ENCODE measurements at places on chromosomes 5 and 9. TPM values are rescaled to one million over a fixed set of nuclear protein-coding genes. Genes with fewer than 3 reads are reported as not detected.

- no peaks in the 10 kb centered on the region for H3K4me1 ChIP-seq
- no peaks in the 10 kb centered on the region for H3K27me3 ChIP-seq
- no peak overlapping the region for H3K4me3 ChIP-seq
- H3K27ac ChIP-seq: no peak overlapping the region
These were observed 638.3 kb downstream of the HTR1A start for GRCh38 chr5:63323926-63324325.

- H3K4me1 ChIP-seq: peaks cover 44% of the 10 kb centered on the region
- H3K27ac ChIP-seq: no peak overlapping the region
- no peak overlapping the region for H3K4me3 ChIP-seq
- no peak for DNase-seq
- H3K36me3 ChIP-seq: peaks cover 6% of the 10 kb centered on the region
These were observed 9.7 kb downstream of the RGMB start for GRCh38 chr5:98783051-98783649.

GRCh38 chr5:95734187-95734586 is 3.1 kb downstream of the RHOBTB3 start:
- H3K27me3 ChIP-seq: no peaks in the 10 kb centered on the region
- H3K36me3 ChIP-seq: peaks cover 11% of the 10 kb centered on the region
- peak overlapping the region; percentile 91 for H3K27ac ChIP-seq
- peak overlapping the region; percentile 20 for H3K4me3 ChIP-seq
- DNase-seq: no peak

- H3K27me3 ChIP-seq: no peaks in the 10 kb centered on the region
- peaks cover 53% of the 10 kb centered on the region for H3K4me1 ChIP-seq
- H3K4me3 ChIP-seq: no peak overlapping the region
- H3K27ac ChIP-seq: peak overlapping the region; percentile 62
- no peaks in the 10 kb centered on the region for H3K36me3 ChIP-seq
These were observed 76.6 kb downstream of the ACTBL2 start for GRCh38 chr5:57405984-57406383.

DNA sequence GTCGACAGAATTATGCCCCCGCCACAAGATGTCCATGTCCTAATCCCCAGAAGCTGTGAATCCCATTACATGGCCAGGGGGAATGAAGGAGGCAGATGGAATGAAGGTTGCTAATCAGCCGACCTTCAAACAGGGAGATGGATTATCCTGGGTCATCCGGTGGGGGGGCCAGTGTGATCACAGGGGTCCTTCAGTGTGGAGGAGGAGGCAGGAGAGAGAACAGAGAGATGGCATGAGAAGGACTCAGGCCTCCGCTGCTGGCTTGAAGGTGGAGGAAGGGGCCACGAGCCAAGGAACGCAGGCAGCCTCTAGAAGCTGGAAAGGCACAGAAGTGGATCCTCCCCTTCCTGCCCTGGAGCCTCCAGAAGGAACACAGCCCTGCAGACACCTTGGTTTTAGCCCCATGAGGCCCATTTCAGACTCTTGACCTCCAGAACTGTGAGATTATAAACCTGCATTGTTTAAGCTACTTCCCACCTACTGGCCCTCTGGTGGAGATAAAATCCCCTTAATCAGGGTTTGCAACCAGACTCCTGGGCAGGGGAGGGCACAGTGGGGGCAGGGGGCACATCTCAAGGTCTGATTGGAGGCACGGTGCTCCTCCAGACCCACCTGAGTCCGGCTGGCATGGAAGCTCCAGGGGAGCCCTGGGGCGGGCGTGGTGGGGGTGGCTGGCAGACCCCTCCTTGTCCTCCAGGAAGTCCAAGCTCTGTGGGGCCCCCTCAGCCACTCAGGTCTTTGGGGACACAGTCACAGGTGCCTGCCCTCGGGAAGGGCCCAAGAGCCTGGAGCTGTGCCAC is 13.8 kb downstream of the PTGES2 start:
- H3K4me3 ChIP-seq: no peak overlapping the region
- H3K36me3 ChIP-seq: peaks cover 19% of the 10 kb centered on the region
- no peak for DNase-seq
- H3K27ac ChIP-seq: no peak overlapping the region
- no peaks in the 10 kb centered on the region for H3K27me3 ChIP-seq

- no peaks in the 10 kb centered on the region for H3K36me3 ChIP-seq
- H3K27ac ChIP-seq: no peak overlapping the region
- H3K4me3 ChIP-seq: no peak overlapping the region
- peaks cover 10% of the 10 kb centered on the region for H3K27me3 ChIP-seq
- peaks cover 4% of the 10 kb centered on the region for H3K4me1 ChIP-seq
These were observed 16.6 kb downstream of the KCNT1 start for GRCh38 chr9:135718616-135719015.

DNA sequence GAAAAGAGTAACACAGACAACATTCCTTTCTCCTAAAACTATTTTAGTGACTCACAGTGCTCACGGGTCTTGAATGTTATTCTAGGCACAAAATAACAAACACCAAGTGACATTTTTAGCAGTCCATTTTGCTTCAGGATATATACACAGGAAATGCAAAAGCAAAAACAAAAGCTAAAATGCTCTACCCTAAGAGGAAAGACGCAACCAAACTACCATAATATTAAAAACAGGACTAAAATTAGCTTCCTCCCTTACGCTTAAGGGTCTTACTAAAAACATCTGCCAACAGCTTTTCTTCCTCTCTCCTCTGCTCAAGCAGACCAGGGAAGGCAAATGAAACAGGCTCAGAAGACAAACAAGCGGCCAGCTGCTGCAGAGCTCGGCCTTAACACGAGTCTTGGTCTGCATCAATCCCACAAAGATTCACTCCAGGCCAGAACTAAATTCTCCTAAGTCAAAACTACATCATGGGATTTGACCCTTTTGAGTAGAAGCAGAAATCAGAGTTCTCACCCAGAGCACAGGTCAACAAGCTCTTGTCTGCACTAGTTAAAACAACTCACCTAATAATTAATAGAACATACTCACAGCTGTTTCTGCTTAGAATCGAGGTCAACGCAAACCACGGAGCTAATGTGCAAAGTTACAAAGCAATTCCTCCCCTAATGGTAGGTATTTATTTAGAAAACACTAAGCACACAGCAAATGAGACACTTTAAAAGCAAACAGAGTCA is 62.3 kb downstream of the RAPGEF1 start:
- DNase-seq: peak; percentile 55
- no peaks in the 10 kb centered on the region for H3K36me3 ChIP-seq
- peak overlapping the region; percentile 90 for H3K27ac ChIP-seq
- no peaks in the 10 kb centered on the region for H3K4me1 ChIP-seq

GRCh38 chr9:71916834-71917534 is 5.5 kb downstream of the C9orf85 start:
- no peak overlapping the region for H3K27ac ChIP-seq
- no peak overlapping the region for H3K4me3 ChIP-seq
- no peaks in the 10 kb centered on the region for H3K27me3 ChIP-seq
- DNase-seq: no peak
- H3K4me1 ChIP-seq: peaks cover 11% of the 10 kb centered on the region

DNA sequence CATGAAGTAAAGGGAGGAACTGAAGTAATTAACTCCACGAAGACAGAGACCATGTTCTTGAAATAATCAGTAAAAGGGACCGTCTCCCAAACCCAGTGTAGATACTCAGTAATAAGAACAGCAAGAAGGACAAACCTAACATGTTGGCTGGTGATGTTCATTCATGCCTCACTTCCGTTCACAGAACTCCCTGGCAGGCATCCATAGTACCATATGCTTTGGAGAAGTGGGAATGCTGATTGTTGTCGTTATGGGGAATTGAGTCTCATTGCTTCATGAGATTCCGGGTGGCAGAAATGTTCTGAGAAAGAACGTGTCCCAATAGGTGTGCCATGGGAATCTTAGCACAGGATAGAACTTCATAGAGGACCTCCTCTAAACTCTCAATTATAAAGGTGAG is 452.3 kb downstream of the ZSWIM6 start:
- H3K4me3 ChIP-seq: no peak overlapping the region
- no peaks in the 10 kb centered on the region for H3K4me1 ChIP-seq
- no peaks in the 10 kb centered on the region for H3K36me3 ChIP-seq
- DNase-seq: no peak
- no peaks in the 10 kb centered on the region for H3K27me3 ChIP-seq

DNA sequence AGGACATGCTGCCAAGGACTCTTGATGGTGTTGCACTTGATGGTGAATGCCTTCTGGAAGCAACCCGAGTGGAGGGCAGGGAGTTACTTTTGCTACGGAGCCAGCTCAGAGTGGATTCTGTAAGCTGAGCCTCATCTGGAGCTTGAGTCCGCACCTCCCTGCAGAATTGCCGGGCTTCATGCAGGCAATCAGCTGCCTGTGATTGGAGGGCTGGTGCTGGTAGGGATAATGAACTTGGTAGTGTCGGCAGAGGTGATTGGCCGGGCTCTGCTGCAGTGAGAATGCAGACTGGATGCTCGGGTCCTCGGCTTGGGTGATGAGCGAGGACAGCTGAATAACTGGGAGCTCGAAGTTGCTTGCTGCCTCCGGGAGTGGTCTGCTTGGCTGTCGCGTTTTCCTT is 23.1 kb downstream of the SLC25A25 start:
- no peaks in the 10 kb centered on the region for H3K36me3 ChIP-seq
- DNase-seq: peak; percentile 83
- peaks cover 54% of the 10 kb centered on the region for H3K4me1 ChIP-seq
- H3K27me3 ChIP-seq: no peaks in the 10 kb centered on the region
- no peak overlapping the region for H3K27ac ChIP-seq
- H3K4me3 ChIP-seq: peak overlapping the region; percentile 3

DNA sequence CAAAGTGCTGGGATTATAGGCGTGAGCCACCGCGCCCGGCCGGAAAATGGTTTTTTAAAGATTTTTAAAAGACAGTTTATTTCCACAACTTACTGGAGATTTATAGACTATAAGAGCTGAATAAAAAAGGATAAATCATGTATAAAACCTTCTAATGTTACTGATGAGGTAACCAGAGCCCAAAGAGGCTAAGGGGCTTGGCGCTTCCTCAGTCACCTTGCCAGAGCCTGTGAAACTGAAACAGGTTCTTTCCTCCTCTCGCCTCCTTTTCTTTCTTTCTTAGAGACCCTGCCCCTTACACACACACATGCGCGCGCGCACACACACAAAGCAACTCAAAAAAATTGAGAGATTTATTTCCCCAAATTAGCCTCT is 69.8 kb downstream of the HSD17B3 start:
- H3K27ac ChIP-seq: peak overlapping the region; percentile 43
- H3K36me3 ChIP-seq: no peaks in the 10 kb centered on the region
- no peaks in the 10 kb centered on the region for H3K27me3 ChIP-seq
- peaks cover 19% of the 10 kb centered on the region for H3K4me1 ChIP-seq

- no peak overlapping the region for H3K27ac ChIP-seq
- no peaks in the 10 kb centered on the region for H3K27me3 ChIP-seq
- DNase-seq: no peak
- H3K4me3 ChIP-seq: no peak overlapping the region
- no peaks in the 10 kb centered on the region for H3K36me3 ChIP-seq
These were observed 60.2 kb upstream of the NR5A1 start for GRCh38 chr9:124567362-124567761.

DNA sequence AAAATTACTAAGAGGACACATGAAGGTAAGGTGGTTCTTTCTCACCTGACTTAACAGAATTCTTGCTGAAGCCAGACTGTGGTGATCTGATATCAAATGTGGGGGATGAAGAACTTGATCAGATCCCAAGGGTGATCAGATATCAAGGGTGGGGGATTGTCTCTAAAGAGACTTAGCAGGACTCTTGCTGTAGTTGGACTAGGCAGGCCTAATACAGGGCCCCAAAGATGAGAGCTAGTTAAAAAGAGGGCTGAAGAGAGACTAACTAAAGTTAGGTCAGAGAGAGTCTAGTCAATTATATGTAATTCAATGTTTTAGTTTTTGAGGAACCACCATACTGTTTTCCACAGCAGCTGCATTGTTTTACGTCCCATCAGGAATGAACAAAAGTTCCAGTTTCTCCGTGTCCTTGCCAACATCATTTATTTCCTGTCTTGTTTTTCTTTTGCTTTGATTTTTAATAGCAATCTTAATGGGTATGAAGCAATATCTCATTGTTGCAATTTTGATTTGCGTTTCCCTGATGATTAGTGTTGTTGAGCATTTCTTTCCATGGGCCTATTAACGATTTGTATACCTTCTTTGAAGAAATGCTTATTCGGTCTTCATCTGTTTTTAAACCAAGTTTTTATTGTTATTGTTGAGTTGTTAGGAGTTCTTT is 77.6 kb upstream of the ALDH1A1 start:
- no peaks in the 10 kb centered on the region for H3K36me3 ChIP-seq
- DNase-seq: no peak
- H3K27me3 ChIP-seq: no peaks in the 10 kb centered on the region
- H3K27ac ChIP-seq: no peak overlapping the region

DNA sequence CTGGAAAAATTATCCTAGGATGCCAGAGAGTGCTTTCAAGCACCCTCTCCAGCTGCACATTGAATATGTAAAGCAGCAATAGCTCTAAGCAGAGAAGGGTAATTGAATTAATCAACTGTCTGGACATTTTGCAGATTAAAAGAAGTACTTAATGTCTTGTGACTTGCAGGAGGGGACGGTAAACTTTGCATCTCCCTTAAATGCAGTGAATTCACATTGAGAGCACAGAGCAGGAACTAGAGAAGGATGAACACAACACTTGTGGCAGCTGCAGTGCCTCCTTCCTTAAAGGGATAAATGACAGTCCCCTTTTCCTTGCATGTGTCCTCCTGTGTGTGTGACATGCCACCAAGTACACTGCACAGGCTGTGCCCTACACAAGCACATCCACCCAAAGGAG is 7.4 kb upstream of the CDK5RAP2 start:
- H3K4me3 ChIP-seq: no peak overlapping the region
- no peak for DNase-seq
- H3K36me3 ChIP-seq: no peaks in the 10 kb centered on the region
- no peak overlapping the region for H3K27ac ChIP-seq
- H3K4me1 ChIP-seq: no peaks in the 10 kb centered on the region

DNA sequence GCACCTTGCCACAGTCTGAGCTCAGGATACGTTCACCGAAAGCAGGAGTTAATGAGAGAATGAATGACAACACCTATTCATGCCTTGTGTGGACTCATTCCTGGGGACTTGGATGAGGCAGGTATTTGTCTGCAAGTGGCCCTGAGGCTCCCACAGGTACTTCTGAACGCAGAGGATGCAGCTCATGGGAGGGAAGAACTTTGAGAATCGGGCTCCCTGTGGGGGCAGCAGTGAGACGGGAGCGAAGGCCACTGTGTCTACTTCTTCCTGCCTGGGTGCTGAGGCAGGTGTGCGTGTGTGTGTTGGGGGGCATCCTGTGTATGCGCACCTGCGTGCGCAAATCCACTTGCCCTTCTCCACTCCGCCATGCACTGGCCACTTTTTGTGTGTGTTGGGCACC is 42.2 kb downstream of the PTPN3 start:
- H3K27ac ChIP-seq: no peak overlapping the region
- DNase-seq: no peak
- H3K4me1 ChIP-seq: no peaks in the 10 kb centered on the region
- H3K4me3 ChIP-seq: no peak overlapping the region
- no peaks in the 10 kb centered on the region for H3K27me3 ChIP-seq

GRCh38 chr5:169295306-169295705 is 5.6 kb downstream of the SLIT3 start:
- no peaks in the 10 kb centered on the region for H3K36me3 ChIP-seq
- no peak overlapping the region for H3K4me3 ChIP-seq
- H3K27me3 ChIP-seq: no peaks in the 10 kb centered on the region

Gene ERAP2
- 5.5 TPM for total RNA-seq

Gene SLC34A1
- not detected for total RNA-seq

Gene MARCOL
- not detected for total RNA-seq
